CD4-positive, alpha-beta T cell treated with Interleukin-15 for 4 hours (primary cell): ENCODE measurements at places on chromosomes 5 and 9.

GRCh38 chr5:96023518-96023917, 61.9 kb upstream of the ELL2 start:
- no peak for DNase-seq

- DNase-seq: no peak
Observed at GRCh38 chr9:91516081-91516480, 92.4 kb upstream of the NFIL3 start.

- DNase-seq: no peak
Observed at GRCh38 chr9:73714294-73714693, 562.6 kb downstream of the ANXA1 start.

GRCh38 chr5:82858151-82859025, 218.8 kb downstream of the TMEM167A start:
- no peak for DNase-seq

- no peak for DNase-seq
Observed at GRCh38 chr9:85163415-85163814, 493.9 kb downstream of the NTRK2 start.

GRCh38 chr9:34240006-34240405, 61.2 kb downstream of the UBAP1 start:
- no peak for DNase-seq

DNA sequence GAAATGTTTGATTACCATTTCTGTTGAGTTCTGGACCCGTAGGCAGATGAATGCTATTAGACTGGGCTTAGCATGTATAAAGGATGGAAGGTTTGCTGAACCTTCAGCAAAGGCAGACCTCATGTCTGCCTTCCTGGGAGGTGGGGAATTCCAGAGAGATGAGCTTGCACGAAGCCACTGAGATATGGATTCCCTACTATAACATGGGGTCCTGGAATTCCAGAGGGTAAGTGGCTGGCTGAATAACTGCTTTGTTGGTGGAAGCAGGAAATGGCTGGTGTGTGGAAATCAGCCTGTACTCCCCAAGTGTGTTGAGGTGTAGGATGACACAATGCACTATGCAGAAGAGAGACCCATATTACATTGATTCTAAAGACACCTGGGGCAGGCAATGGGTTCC, 526.4 kb downstream of the CTNND2 start:
- DNase-seq: no peak

DNA sequence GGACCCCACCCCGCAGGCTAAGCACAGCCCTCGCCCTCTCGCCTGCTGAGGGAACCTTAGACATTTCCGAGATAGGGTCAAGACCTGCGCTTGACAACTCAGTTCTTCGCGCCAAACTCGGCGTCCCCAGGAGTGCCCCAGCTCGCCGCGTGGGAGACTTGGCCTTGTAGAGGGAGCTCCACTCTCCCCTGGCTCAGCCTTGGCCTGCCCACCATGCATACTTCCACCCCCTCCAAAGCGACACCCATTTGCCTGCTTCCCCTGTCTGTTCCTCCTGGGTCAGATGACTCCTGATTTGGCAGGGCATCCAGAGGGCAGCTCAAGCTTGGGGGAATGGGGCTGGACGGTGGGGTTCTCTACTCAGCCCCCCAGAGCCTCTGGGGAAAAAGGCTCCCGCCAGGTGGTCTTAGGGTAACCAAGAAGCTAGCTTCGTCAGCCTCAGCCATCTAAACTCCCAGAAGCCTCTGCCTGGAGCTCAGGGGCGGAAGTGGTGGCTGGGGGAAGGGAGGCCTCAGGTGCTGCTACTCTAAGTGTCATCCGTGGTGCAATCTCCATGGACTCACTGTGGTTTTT, 560 bp downstream of the DOCK2 start:
- peak; percentile 76 for DNase-seq

GRCh38 chr9:92747459-92748232, 17.0 kb downstream of the BICD2 start:
- no peak for DNase-seq

- no peak for DNase-seq
Observed at GRCh38 chr9:124553738-124554137, 46.5 kb upstream of the NR5A1 start.

DNA sequence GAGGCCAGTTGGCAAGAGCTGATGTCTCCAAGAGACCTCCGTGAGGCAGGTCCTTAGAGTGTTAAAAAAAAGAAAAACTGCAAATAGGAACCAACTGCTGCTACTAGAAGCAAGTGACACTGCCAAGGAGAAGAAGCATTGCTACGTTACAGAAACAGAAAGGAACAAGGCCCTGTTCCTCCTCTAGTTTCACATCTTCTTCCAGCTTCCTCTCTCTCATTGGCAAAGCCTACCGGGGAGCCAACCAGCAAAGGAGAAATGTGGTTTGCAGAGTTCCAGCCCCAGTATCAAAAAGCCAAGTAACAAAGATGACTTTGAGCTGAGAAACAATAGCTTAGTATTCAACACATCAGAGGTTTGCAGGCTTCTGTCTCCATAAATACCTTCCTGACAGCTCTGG, 145.9 kb downstream of the PRELID2 start:
- DNase-seq: no peak

DNA sequence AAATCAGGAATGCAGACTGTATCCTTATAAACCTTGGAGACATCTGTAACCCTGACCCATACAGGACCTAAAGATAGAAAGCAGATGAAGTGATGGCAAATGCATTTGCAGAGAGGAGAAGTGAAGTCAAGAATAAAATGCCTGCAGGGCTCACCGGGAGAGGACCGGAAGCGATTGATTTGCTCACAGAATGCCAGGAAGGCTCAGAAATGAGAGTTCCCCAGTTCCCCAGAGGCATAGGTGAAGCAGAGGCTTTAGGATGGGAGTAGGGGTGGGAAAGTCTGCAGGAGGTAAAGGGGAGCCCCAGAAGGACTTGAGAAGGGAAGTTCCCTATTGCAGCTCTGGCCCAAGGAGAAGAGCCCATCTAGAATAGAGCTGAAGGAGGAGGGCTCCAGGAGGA, 63.9 kb upstream of the TNFAIP8 start:
- DNase-seq: no peak

- DNase-seq: no peak
Observed at GRCh38 chr5:91211997-91212713, 171.0 kb downstream of the ARRDC3 start.

GRCh38 chr5:82721087-82721410, 356.1 kb downstream of the TMEM167A start:
- DNase-seq: no peak

GRCh38 chr9:80156756-80157472, 585.1 kb downstream of the TLE4 start:
- DNase-seq: no peak

DNA sequence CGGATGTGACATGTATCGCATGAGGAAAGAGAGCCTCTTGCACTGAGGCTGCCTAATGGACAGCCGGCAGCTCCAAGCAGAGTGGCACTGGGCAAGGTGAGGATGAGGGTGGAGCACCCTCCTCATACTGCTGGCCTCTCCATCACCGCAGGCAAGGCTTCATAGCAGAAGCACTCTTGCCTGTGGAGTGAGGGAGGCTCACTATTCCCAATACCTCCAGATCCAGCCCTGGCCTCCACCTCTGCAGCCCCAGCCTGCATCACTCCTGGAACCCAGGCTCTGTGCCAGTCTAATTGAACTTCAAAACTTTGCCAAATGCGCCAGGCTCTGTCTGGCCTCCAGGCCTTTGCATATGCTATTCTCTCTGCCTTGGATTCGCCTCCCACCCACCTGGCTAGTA, 29.7 kb upstream of the ARAP3 start:
- DNase-seq: no peak

- DNase-seq: no peak
Observed at GRCh38 chr5:5483880-5484598, 61.6 kb downstream of the ICE1 start.

- no peak for DNase-seq
Observed at GRCh38 chr5:180155365-180155926, 53.6 kb downstream of the RASGEF1C start.

GRCh38 chr5:84119252-84119651, 265.4 kb downstream of the EDIL3 start:
- no peak for DNase-seq

DNA sequence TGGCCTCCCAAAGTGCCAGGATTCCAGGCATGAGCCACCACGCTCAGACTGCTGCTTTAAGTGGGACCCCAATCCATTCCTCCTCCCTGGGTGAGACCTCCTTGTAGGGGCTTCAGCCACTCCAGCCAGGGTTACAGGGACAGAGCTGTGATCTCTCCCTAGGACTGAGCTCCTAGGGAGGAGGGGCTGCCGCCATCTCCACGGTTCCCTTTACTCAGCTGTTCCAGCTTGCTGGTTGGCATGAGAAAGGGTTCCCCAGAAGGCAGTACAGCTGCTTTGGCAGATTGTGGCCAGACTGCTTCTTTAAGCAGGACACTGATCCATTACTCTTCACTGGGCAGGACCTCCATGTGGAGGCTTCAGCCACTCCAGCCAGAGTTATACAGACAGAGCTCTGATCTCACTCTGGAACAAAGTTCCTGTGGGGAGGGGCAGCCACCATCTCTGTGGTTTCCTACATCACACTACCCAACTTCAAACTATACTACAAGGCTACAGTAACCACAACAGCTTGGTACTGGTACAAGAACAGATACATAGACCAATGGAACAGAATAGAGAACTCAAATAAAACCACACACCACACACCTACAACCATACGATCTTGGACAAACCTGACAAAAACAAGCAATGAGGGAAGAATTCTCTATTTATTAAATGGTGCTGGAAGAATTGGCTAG, 7.2 kb downstream of the INSL6 start:
- DNase-seq: peak; percentile 0

- no peak for DNase-seq
Observed at GRCh38 chr5:127942246-127943060, 141.1 kb upstream of the SLC12A2 start.

- no peak for DNase-seq
Observed at GRCh38 chr9:19057033-19057432, 7.8 kb downstream of the RRAGA start.

DNA sequence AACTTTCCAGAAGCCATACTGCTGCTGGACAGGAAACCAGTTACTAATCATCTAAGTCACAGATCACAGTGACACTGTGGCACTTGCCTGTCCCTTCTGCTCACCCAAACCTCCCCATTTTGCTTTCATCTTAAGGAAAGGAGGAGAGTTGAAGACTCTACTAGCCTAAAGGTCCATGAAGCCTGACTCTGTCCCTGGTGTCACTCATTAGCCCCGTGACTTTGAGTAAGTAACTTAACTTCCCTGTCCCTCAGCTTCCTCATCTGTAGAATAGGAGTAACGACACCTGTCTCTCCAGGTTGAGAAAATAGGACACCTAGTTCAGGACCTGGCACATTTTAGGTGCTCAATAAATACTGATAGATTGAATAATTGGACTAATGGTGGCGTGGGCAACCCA, 536 bp upstream of the SLC6A7 start:
- no peak for DNase-seq

DNA sequence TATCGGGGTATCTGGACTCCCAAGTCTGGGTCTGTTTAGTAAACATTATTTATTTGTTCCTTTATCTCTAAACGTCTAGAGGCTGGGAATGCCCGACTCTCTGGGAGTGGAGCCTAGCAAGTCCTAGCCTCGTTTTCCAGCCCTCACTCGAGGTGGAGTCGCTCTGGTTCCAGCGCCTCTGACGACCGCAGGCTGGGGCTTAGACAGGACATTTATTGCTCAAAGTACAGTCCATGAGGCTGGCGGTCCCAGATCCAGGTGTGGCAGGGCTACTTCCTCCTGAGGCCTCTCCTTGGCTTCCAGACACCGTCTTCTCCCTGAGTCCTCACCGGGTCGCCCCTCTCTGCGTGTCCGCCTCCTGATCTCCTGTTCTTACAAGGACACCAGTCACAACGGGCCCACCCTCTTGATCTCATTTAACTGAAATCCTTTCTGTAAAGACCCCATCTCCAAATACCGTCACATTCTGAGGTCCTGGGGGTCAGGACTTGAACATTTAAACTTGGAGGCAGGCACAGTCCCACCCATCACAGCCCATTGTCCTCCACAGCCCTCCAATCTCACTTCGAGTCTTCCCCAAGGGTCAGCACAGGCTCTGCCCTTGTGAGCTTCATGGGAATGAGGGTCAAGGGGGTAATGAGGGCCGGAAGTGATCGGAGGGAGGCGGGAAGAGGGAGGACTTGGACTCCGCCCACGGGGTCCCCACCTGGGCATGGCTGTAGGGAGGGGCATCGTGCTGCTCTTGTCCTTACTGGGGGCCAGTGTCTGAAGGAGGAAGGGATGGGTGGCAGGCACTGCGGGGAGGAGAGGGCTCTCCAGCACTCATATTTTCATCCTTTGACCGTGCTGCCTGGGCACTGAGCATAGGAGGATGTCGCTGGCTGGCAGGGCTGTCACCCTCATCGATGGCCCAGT, 12.2 kb upstream of the CLPTM1L start:
- no peak for DNase-seq

DNA sequence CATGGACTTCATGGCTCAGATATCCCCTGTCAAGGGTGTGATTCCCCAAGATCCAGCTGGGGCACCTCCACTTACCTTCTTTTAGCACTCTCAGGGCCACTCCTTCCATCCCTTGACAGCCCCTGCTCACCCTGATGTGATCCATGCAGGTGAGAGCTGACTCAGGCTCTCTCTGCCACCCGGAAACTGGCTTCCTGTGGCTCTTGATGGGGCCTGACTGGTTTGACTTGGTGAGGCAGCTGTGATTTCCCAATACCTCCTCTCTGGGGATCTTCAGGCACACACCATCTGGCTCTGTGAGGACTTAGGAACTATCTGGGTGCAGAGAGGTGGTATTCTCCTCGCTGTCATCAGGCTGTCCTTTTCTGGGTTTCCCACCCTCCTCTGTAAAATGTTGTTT, 7.9 kb upstream of the FAT2 start:
- DNase-seq: no peak

DNA sequence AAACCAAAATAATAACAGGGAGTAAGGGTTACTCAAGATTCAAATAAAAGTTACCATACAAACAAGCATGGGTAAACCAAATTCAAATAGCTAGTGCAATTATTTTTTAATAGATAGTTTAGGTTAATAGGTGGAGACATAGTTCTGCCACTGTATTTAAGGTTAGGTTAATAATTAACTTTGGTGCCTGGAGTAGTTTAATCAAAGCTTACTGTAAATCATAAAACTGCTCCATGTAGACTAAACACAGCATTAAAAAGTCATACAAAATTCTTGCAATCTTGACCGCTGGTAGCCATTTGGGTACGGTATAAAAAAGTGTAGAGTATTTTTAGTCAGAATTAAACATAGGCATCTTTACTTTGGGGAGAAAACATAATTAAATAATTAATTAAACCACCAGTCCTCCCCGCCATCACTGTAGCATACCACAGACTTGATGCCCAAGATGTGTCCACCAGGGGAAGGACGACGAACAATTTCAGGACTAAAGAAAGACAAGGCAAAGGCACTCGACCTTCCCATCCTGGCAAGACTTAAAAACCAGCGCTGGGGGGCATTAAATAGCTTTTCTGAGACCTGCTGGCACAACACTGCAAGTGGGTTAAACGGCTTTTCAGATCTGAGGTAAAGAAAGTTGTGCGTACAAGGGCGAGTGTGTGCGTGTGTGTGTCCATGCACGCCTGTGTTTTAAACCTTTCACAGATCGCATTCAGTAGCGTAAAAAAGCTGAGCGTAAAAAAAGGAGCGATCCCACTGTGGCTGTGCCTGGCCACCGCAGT, 2.9 kb downstream of the SEMA6A start:
- no peak for DNase-seq

GRCh38 chr9:98482226-98482625, 226.5 kb downstream of the GABBR2 start:
- no peak for DNase-seq

- no peak for DNase-seq
Observed at GRCh38 chr5:152052470-152052869, 127.8 kb upstream of the GLRA1 start.
